ENCODE measurements at places on chromosomes 3 and 15.

DNA sequence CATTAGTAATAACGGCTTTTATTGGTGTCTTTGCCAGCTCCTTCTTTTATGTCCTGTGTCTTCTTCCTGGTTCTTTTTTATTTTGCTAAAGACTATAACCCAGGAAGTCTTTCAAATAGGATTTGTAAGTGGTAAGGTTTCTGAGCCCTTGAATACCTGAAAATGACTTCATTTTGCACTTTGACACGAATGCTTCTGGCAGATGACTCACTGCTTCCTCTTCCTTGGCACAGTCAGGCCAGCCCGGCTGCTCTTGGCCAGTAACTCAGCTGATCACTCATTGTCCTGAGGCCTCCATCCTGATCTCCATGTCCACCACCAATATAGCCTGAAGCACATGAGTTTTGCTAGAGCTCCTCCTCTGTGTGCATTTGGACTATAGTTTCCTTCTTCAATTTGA lies 48.7 kb upstream of the NR2E3 start:
- DNase-seq, result no peak

- no peak for DNase-seq
These were observed 110.6 kb upstream of the NANOGP8 start for GRCh38 chr15:35195649-35196048.

GRCh38 chr3:73467211-73467610 lies 157.5 kb downstream of the PDZRN3 start:
- DNase-seq, result no peak

- DNase-seq, result no peak
These were observed 30.3 kb downstream of the CX3CR1 start for GRCh38 chr3:39249453-39250115.

DNA sequence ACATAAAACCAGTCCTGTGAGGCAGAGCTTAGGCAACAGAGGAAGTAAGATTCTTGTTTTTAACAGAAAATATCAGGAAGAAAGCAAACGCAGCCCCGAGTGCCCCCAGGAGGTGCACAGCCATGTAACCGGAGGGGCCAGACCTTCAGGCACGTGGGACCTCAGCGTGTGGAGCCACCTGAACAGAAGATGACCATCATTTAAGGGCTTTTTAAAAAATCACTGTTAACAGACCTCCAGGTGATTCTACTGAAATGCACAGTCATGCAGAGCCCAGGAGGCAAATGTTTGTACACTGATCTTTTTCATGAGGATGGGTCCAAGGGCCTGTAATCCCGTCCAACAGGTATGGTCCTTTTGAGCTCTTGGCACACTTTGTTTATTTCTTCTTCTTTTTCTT lies 38.8 kb downstream of the SPG21 start:
- no peak for DNase-seq

GRCh38 chr15:82646250-82647044 lies 716 bp downstream of the CPEB1 start:
- DNase-seq, result no peak

GRCh38 chr3:187743195-187744141 lies 1.8 kb downstream of the BCL6 start:
- DNase-seq, result no peak

DNA sequence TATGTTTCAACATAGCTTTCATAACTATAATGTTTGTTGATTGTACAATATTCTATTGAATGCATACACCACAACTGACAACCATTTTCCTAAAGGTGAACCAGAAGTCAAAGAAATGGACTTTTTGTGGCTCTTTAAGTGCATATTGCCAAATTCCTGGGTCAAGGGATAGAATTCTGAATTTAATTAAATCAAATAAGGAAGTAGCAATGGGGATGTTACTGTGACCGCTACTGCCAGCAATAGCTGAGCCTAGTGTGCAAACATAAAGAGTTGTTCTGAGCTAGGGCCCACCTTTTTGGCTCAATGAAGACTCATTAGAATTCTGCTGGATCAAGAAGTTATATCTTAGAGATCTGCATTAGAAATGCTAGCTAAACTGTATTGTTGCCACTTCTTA lies 17.3 kb upstream of the KBTBD8 start:
- no peak for DNase-seq

DNA sequence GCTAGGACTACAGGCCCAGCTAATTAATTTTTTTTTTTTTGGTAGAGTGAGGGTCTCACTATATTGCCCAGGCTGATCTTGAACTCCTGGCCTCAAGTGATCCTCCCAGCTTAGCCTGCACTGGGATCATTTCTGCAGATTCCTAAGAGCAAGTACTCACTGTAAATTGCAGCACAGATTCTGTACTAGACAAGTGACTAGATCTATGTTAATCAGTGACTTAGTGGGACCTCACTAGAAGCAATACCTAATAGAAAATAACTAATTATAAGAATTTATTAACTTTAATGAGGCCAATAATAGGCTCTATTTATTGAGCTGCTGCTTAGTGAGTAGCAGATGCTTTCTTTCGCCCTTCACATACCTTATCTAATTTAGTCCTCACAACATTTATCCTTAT lies 10.6 kb upstream of the UTS2B start:
- DNase-seq, result no peak

GRCh38 chr3:183650554-183650953 lies 15.1 kb downstream of the KLHL24 start:
- no peak for DNase-seq

DNA sequence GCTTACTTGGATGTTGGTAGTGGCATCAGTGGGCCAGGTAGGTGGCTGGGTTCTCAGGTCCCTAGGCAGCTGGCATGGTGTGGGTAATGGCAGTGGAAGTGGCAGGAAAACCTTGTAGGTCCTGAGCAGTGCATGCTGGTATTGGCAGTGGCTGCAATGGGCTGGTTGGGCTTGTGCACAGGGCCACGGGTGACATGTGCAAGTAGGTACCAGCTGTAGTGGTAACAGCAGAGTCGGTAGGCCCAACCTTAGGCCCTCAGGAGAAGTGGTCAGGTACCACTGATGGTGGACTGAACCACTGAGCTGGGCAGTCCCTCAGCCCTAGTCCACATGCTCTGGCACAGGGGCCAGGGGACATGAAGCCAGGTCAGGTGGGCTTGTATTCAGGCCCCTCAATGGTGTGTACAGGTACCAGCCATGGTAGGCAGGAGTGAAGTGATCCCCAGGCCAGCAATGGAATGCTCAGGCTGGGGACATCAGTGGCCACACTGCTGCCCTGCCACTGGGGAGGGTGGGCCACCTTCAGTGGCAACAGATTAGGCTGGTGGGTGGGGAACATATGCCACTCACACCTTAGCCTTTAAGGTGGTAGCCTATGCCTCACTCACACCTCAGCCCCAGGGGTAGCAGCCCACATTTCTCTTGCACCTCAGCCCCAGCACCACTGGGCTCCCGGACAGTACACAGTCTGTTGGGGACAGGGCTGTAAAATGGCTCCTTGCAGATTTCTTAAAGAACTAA lies 118.1 kb downstream of the LRRK1 start:
- DNase-seq, result no peak

DNA sequence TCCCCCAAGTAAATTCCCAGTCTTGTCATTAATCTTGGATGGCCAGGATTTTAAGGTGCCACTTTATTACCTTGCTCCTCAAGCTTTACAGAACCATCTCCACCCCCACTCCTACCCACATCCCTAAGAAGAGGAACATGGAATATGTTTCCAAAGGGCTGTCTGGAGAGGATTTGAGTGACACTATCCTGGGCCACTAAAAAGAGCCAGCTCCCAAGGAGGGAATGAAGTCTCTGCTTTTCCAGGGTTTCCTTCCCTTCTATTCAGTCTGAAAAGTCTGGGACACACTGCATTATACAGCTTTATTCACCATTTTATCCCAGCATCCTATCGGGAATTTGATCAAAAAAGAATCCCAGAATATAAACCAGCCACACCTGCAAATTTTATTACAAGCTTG lies 35.6 kb upstream of the MECOM start:
- DNase-seq, result no peak

DNA sequence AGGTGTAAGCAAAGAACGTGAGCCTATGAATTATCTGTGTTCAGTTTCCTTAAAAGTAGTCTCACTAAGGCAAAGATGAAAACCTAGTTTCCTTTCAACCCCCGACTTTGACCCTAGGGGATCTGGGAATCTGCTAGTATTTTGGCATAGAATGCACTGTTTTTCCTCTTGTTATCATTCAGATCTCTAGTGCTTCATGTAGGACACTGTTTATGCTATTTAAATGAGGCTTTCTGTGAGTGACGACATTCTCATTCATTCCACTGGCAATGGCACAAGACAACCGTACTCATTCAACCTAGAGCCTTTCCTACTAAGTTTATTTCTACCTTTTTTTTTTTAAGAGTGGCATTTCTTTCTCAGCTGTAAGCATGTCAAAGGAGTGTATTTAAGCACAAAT lies 67.0 kb downstream of the CHAC1 start:
- no peak for DNase-seq

GRCh38 chr15:90582553-90582952 lies 52.8 kb downstream of the CRTC3 start:
- DNase-seq, result no peak

- DNase-seq, result no peak
These were observed 363.2 kb downstream of the NAALADL2 start for GRCh38 chr3:175222356-175222755.

GRCh38 chr3:72475258-72476138 lies 372.7 kb downstream of the SHQ1 start:
- DNase-seq, result no peak

DNA sequence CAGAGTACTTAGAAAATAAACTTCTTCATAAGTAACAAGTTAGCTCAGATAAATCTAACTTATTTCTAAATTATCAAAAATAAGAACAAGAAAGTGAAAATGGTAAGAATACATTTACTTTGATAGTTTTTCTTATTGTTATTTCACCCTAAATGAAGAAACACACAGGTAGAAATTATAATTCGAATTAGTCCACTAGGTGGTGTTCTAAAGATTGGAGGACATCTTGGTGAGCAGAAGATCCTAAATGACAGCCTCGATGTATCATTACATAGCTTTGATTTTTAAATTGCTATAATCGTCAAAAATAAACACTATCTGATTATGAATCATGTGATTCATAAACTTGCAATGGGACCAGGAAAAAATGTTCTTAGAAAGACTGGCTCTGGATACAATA lies 280.8 kb upstream of the UBE2E2 start:
- no peak for DNase-seq

DNA sequence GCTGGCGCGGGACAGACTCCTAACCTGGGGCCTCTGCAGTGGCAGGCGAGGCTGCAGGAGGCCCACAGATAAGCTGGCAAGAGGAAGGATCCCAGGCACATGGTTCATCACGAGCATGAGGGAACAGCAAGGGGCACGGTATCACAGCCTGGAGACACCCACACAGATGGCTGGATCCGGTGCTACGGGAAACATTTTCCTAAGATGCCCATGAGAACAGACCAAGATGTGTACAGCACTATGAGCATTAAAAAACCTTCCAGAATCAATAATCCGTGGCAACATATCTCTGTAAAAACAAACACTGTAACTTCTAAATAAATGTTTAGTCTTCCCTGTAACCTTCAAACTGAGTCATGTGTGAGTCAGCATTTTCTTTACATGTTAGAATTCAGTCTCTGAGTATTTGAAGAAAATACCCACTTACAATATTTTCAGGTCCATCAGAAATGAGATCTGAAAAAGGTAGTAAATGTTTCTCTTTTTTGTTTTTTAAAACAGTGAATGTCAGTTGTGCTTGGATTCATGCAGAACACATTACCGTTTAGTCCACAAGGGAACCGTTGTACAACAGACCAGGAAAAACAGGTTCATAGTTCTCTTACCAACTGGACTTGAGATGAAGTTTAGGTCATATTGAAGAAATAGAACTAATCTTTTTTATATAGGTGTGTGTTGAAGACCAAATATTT lies 75.9 kb downstream of the BOC start:
- DNase-seq, result no peak

GRCh38 chr3:195086885-195087284 lies 184.1 kb downstream of the XXYLT1 start:
- DNase-seq, result no peak

DNA sequence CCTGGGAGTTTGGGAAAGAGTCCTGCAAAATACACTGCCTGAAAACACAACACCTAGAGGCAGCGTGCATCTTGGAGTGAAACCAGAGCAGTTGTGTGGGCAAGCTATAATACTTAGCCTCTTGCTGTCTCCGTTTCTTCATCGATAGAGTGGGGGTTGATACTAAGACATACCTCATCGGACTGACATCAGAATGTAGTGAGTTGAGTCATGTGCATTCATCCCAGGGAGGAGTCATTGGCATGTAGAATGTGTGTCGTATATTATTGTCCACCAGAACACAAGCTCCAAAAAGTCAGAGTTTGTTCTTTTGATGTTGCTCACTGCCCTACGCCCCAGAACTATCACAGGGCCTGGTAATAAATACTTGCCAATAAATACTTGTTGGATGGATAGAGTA lies 4.3 kb downstream of the SNTN start:
- no peak for DNase-seq

GRCh38 chr3:183698318-183698751 lies 738 bp downstream of the YEATS2 start:
- DNase-seq, result peak; percentile 0

DNA sequence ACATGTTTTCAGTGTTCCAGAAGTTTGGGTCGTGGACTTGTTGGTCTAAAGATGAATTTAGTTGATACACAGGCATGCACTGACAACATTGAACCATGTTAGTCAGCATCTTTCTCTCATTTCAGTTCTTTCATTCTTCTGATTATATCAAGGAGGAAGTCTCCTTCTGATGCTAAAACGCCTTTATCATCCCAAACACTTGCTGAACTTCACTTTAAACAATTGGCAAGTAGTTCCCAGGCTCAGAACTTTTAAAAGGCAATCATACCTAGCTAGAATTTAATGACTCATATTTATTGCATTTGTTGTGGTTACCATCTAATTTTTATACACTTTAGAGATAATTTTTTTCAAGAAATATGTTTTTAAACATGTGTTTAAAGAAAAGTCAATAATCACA lies 15.9 kb downstream of the LMCD1 start:
- DNase-seq, result no peak

DNA sequence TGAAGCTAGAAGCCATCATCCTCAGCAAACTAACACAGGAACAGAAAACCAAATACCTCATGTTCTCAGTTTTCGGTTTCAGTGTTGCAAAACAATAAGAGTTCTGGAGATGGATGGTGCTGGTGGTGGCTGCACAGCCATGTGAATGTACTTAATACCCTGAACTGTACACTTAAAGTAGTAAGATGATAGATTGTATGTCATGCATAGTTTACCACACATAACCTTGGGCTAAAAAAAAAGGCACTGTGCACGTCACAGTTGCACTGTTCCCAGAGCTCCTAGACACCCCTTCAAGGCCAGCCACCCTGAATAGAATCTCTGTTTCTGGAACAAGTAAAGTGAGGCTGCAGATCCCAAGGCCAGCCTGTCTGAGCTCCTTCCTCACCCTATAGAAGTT lies 243.3 kb upstream of the IGF1R start:
- DNase-seq, result no peak
